ENCODE measurements at places on chromosomes 7 and 10. TPM values are rescaled to one million over a fixed set of nuclear protein-coding genes. Genes with fewer than 3 reads are reported as not detected.

The ZNF503 gene
- 11.1 TPM for total RNA-seq

The MEIG1 gene
- 0.43 TPM for total RNA-seq

The KRIT1 gene
- 25.9 TPM for total RNA-seq

The PLAC9 gene
- total RNA-seq, result 2.3 TPM

The MMP21 gene
- total RNA-seq, result not detected

The PDE6C gene
- total RNA-seq, result not detected
